Umbilical cord (tissue), 2 donors: ENCODE measurements at places on chromosomes 6 and 20.

DNA sequence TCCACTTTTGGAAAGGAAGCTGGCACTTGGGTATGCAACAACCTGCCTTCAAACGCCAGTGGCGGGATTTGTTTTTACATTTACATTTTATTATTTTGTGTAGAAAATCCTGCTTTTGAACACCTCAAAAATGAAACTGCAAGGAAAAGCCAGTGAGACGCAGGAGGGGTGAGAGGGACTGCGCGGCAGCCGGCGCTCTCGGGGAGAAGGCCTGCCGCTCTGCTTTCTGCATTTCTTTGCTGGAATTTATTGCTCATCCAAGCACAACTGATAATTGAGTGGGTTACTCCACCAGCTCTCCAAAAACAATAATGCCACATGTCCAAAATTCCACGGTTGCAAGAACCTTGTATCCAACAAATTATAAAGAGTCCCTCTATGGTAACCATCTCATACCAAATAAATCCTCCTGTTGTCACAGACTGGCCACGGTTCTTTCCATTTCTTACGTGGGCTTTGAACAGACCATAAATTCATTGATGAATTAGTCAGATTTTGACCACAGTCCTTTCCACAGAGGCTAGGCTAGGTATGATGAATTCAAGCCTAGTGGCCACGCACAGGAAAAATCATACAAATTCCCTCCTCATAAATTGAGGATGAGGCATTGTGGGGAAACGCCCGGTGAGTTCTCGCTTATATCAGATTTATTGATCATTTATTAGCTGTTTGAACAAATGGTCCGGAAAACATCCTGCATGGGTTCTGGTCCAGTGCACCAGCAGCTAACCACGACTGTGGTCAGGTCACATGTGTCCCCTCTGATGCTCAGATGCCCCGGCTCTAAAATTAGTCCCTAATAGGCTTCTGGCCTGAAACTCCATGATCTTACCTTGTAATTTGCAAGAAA is 31.6 kb upstream of the FOXC1 start:
- no peak for DNase-seq

DNA sequence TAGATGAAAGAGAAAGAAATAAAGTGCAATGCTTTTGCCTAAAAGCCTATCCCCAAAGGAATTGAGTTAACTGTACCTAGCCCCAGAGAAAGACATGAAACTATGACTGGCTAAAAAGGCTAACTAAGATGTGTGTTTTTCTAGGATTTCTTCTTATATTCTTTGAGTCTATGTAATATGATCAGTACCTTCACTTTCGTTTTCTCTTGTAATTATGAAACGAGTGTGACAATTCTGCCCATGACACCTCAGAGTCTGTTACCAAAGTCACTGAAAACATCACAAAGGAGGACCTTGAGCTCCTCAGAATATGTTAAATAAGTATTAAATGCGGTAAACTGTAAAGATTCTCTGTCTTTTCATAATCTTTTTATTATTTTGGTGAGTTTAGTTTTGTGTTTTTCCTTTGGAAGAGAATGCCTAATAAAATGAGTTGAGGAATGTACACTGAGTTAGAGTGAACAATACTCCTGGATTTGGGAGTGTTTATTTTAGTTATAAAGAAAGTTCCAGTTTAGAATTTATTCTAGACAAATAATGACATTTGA is 141.3 kb downstream of the FUT9 start:
- DNase-seq, result no peak

- no peak for DNase-seq
Measured at GRCh38 chr20:4158466-4159050, 143.2 kb upstream of the RNF24 start.

- DNase-seq, result peak; percentile 76
Measured at GRCh38 chr6:34657307-34657978, 39.1 kb downstream of the ILRUN start.

GRCh38 chr6:14474816-14475215 is 357.2 kb downstream of the CD83 start:
- DNase-seq, result no peak

GRCh38 chr6:11333132-11333849 is 100.8 kb upstream of the NEDD9 start:
- DNase-seq, result no peak

DNA sequence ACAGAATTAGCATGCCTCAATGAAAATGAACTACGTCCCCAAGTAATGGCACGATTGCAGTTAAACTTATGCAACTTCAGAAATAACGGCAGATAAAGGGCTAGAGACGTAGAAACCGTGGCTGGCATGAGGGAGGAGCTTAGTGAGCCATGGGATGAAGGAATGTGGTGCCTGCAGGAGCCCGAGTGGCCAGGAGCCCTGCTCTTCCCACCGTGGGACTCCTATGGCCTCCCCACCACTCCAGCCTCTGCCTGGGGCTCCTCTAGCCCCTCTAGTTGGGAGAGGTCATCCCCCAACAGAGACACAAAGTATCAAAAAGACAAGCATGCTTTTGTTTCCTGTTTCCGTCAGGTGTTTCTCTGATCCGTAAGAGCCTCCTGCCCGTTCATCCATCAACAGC is 75.1 kb upstream of the BHLHE23 start:
- no peak for DNase-seq

DNA sequence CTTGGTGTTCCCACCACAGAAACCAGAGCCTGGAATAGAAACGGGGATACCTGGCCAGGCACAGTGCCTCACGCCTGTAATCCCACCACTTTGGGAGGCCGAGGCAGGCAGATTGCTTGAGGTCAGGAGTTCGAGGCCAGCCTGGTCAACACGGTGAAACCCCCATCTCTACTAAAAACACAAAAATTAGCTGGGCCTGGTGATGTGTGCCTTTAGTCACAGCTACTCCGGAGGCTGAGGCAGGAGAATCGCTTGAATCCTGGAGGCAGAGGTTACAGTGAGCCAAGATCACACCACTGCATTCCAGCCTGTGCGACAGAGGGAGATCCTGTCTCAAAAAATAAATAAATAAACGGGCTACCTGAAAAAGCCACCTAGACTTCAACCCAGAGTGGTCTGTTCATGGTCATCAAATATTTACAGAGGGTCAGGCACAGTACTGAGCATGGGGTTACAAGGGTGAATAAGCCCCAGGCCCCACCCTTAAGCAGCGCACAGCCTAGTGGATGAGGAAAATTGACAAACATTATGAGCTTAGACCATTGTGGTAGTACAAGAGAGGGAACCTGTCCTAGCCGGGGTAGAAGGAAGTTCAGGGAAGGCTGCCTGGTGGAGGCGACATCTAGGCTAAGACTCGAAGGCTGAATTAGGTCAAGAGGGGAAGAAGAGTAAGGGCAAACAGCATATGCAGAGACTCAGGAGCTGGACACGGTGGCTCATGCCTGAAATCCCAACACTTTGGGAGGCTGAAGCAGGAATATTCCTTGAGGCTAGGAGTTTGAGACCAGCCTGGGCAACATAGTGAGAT is 7.2 kb upstream of the PCIF1 start:
- DNase-seq, result no peak

- no peak for DNase-seq
Measured at GRCh38 chr6:84193114-84193708, 34.2 kb downstream of the CEP162 start.

GRCh38 chr20:24359321-24360027 is 110.0 kb upstream of the SYNDIG1 start:
- peak; percentile 35 for DNase-seq

- DNase-seq, result no peak
Measured at GRCh38 chr20:61184194-61184593, 67.9 kb upstream of the CDH4 start.

- peak; percentile 38 for DNase-seq
Measured at GRCh38 chr6:658244-658643, 1.3 kb upstream of the HUS1B start.

- no peak for DNase-seq
Measured at GRCh38 chr6:31351401-31352309, 5.3 kb downstream of the HLA-B start.

DNA sequence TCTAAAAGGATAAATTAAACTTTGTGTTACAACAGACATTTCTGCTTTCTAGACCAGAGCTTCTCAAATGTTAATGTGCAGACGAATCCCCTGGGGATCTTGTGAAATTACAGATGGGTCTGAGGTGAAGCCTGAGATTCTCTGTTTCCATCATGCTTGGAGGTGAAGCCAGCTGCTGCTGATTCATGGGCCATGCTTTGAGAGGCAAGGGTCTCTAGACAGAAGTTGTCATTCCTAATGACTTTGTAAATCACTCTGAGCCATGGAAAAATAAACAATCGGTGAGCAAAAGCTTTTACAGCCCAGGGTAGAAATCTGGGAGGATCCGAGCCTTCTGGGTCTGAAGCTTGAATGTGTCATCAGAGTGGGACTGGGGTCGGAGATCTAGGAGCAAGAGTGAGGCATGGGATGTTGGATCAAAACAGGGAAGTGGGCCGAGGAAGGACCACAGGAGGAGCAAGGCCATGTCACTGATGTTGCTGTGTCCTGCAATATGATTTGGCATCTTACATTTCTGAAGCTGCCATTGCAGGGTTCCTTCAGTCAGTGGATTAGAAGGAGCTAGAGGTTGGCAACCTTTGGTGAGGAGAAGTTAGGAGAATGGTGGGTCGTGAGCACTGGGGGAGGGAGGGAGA is 77.3 kb downstream of the TRMT11 start:
- no peak for DNase-seq

DNA sequence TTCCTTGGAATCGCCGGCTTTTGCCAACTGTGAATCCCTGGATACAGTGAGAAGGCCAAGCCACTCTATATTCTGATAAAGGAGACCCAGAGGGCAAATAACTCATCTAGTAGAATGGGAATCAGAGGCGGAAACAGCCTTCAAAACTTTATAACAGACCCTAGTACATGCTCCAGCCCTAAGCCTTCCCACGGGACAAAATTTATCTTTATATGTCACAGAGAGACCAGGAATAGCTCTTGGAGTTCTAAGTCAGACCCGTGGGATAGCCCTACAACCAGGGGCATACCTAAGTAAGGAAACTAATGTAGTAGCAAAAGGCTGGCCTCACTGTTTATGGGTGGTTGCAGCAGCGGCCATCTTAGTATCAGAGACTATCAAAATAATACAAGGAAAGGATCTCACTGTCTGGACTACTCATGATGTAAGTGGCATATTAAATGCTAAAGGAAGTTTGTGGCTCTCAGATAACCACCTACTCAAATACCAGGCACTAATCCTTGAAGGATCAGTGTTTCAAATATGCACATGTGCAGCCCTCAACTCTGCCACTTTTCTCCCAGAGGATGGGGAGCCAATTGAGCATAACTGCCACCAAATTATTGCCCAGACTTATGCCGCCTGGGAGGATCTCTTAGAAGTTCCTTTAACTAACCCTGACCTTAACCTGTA is 29.5 kb downstream of the CEP85L start:
- DNase-seq, result peak; percentile 13

GRCh38 chr6:26026833-26027490 is 60.3 kb upstream of the HFE start:
- DNase-seq, result peak; percentile 98

DNA sequence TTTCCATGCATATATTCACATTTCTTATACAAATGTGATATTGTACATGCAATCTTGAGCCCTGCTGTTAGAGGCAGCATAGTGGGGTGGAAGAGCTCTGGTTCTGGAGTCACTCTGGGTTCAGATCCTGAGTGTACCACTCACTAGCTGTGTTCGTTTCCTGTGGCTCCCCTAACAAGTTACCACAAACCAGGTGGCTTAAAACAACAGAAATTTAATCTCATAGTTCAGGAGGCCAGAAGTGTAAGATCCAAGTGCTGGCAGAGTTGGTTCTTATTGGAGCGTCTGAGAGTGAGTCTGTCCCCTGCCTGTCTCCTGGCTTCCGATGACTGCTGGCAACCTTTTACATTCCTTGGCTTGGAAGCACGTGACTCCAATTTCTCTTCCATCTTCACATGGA is 115.6 kb downstream of the MAP3K7 start:
- no peak for DNase-seq

DNA sequence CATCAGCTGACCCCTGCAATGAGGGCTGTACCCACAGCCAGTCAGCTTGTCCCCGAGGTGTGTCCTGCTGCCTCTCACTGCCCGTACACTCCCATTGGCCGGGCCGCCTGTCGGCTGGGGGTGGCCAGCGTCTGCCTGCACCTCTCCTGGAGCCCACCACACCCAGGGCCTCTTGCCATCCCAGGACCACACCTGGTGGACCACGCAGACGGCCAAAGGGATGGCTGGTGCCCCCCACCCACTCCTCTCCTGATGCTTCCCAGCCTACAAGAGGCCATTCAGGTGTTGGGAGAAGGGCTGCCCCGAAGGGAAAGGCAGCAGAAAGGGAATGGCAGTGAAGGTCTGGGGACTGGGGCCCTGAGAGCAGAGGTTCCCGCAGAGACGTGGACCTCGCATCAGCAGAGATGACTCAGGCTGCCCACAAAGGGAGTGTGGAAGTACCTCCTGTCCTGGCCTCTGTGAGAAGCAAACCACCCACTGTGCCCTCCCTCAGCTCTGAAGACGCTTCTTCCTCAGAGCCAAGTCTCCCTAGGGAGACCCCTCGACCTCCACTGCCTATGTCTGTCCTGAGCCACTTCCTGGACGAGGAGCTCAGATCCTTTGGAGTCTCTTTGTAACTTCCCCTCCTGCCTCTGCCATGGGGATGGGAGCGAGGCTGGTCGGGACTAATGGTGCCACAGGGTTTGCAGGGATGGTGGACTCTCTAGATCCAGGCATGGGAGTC is 60.9 kb downstream of the PYGB start:
- DNase-seq, result no peak

GRCh38 chr6:42795651-42796050 is 13.8 kb downstream of the BICRAL start:
- no peak for DNase-seq

DNA sequence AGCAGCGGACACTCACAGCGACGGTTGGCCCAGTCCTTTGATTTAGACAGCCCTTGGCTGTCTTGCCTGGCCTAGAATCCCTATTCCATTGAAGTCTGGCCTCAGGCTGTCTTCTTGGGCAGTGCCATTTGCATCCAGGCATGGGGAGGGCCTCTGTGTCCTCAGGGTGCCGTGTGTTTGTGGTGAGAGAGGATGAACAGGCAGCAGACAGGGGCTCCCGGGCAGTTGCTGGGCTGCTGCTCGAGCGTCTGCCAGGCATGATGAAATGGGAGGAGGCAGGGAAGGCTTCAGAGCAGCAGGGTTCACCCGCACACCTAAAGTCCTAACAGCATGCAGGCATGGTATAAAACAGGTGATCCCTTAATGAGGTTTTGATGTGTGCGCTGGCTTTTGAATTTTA is 126.9 kb downstream of the SOBP start:
- no peak for DNase-seq

GRCh38 chr6:13398069-13398381 is 69.7 kb upstream of the TBC1D7 start:
- peak; percentile 23 for DNase-seq

DNA sequence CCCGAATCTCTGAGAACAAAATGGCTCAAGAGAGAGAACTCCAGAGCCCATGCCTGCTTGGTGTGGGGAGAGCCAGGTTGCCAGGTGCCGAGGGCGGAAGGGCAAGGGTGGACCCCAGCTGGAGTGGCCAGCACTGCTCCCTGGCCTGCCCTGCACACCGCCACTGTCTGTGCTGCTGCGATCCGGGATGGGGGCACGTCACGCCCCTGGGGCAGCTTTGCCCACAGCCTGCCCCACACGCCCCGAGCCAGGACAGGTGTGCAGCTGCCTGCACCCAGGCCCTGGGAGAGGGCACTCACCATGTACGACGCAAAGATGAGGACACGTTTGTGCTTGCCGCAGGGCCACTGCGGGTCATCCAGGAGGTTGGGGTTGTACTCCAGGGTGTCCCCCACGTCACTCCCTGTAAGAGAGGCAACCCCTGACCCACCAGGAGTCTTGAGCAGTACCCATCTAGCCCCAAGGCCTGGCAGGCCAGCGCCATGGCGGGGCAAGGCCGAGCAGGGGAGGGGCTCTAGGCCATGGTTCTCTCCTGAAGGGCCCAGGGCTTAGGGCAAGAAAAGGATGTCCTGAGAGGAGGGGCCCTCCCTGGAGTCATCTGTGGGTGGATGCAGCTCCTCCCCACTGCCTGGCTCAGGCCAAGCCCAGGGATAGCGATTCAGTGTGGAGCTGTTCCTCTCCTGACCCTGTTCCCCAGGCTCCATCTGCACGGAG is 5.9 kb downstream of the RPS21 start:
- DNase-seq, result no peak
